ENCODE measurements at places on chromosomes 6 and 20.

DNA sequence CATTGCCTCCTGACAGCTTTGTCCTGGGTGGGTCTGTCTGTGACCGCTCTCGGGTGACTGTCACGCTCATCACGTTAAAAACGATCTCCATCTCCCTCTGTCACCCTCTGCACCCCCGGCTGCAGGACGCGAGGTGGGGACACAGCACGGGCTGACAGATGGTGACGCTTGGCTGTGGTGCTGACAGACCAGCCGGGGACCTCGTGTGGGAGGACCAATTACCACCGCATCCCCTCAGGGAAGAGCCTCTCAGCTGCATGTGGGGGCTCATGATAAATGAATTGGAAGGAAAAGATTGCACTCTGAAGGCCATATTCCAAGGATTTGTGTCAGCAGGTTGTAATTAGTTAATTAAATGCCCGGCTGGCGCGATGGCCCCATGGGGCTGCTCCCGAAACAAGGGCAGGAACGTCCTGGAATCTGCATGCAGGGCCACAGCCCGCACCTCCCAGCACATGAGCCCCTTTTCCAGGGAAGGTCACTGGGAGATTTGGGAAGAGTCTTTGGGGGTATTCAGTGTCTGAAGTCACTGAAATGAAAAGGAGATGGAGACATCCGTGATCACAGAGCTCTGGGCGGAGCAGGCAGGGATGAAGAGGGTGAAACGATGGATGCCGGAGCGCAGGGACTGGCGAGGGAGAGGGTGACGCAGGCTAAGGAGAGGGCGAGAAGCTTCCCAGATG, 87.1 kb downstream of the ERMARD start:
- no peak for DNase-seq

- DNase-seq: peak; percentile 91
Measured at GRCh38 chr6:31651602-31652191, 764 bp downstream of the BAG6 start.

- DNase-seq: no peak
Measured at GRCh38 chr20:37417617-37418467, 71.9 kb downstream of the SRC start.

- DNase-seq: no peak
Measured at GRCh38 chr20:48708630-48709029, 119.2 kb downstream of the PREX1 start.

- DNase-seq: no peak
Measured at GRCh38 chr20:50582591-50583234, 72.5 kb downstream of the PTPN1 start.

- DNase-seq: no peak
Measured at GRCh38 chr6:115680621-115681020, 380.1 kb downstream of the FRK start.

DNA sequence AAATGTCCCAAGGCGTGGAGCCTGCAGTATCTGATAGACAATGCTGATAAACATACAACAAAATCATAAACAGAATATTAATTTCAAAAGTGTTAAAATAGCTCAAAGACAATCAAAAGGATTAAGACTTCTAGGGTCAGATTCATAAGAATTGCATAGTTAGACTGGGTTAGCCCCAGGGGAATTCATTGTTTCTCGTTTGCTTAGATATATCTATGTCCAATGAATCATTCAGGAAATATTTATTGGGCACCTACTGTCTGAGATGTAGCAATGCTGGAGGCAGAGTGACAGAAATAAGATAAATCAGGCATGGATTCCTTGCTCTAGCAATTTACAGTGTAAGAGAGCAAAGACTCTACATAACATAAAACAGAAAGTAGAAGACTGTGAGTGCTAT, 124.4 kb upstream of the PRL start:
- peak; percentile 44 for DNase-seq

GRCh38 chr20:52313341-52313963, 121.9 kb upstream of the ZFP64 start:
- DNase-seq: peak; percentile 42

DNA sequence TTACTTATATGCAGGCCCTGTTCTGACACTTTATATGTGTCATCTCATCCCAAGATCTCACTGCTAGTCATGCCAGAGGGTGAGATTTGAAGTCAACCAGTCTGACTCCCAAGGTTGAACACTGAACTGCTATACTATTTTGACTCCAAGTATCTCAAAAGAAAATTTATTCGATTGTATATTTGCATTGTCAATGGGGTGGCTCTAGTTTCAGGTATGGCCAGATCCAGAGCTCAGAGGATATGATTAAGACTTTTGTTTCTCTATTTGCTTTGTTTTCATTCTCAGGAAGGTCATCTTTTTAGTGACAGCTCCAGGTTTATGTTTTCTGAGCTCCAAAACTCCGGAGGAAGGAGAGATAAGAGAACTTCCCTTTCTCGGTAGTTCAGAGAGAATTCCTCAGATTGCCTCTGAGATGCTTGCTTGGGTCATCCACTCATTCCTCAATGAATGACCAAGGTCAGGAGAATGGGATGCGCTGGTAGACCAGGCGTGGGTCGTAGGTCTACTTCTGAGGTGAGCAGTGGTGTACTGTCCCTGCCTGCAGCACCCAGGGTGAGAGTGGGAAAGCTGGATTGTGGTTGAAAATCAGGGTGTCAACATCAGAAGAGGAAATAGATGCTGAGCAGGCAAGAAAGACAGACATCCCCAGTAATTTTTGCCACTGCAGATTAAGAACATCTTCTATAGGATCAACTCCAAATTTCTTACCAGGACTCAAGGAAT, 99.3 kb downstream of the PFDN4 start:
- no peak for DNase-seq

All from ELR (cell line).